ENCODE measurements at places on chromosomes 7 and 10.
A peak's percentile ranks its signal among the peaks of the same experiment; 100 is the strongest.

DNA sequence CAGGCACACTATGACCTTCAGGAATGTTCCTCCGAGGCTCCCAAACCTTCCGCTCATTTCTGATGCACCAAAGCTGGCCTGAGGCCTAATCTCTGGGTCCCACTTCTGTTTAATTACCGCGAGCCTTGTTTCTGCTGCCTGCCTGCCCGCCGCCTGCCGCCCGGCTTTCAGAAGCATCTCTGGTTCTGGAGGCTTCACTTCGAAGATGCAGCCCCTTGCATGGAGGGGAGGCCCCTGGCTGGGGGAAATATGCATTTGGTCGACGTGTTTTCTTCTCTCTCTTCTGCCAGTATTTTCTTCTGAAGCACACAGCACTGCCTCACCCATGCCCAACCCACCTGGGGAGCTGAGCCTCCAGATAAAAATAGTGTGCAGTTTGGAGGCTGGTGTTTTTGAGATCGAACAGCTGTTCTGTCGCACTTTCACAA is 166.9 kb downstream of the PAXIP1 start:
- no peak for DNase-seq

GRCh38 chr10:119723624-119724023 is 2.2 kb upstream of the INPP5F start:
- DNase-seq: no peak

DNA sequence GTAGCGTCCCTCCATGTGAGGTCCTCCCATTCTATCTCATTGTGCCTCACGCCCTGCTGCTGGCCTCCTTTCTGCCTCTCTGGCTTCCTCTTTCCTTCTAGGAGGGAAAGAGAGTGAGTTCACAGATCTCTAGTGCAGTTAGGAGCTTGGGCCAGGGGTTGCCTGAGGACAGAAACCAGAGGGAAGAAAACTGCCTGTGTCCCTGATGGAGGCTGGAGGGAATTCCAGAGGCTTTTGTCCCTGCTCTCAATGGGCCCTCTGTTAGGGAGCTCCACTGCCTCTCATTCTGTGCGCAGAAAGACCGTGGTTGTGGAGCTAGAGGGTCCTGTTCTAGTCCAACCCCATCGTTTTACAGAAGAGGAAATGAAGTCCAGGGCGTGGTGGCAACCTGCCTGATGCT is 4.6 kb downstream of the MARVELD1 start:
- no peak for DNase-seq

DNA sequence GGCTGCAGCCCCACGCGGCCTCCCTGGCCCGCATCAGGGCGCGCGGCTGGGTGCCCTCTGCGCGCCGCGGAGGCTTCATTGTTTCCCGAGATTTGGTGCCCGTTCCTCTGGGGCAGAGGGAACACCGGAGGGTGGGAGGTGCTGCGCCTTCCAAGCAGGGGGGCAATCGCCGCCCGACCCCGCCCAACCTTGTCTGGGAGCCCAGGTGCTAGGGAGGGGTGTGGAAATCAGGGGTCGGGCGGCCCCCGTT is 1.0 kb upstream of the NRP1 start:
- no peak for DNase-seq

DNA sequence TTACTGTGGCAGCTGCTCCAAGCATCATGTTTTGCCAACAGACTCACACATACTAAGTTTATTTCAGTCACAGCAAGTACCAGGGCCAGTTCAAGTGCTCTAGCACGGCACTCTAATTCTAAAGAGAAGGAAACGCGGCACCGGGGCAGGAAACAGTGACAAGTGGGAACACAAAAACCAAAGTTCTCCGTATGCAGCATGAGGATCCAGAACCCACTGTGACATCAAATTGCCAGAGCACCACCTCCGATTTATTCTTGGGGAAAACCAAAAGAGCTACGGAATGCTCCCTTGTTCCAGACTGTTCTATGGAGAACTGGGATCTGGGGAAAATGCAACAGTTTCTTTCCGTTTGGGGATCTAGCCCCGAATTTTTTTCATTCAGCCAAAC is 448 bp upstream of the PTER start:
- DNase-seq: peak; percentile 5

DNA sequence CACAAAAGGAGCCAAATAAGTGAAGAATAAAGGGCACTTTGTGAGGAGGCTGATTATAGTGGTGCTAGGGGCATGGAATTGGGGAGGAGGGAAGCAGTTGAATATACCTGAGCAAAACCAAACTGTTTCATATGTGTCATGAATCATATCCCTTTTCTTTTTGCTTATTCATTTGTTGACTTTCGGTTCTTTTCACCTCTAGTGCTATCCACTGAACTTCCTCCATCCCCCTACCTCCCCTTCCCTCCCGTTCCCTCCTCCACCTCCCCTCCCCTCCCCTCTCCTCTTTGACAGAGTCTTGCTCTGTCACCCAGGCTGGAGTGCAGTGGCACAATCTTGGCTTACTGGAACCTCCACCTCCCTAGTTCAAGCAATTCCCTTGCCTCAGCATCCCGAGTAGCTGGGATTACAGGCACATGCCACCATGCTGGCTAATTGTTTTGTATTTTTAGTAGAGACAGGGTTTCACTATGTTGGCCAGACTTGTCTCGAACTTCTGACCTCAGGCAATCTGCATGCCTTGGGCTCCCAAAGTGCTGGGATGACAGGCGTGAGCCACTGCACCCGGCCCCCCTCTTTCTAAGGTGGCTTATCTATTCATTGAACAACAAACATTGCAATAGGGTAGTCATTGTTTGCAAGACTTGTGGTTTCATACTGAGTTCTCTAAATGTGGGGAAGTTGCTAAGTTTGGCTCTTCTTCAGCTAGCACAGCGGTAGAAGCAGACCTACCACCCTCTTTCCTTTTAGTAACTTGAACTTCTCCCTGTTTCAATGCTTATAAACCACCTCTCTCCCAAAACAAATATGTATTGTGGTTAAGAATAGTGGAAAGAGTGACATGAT is 150.4 kb upstream of the PRPS1L1 start:
- DNase-seq: no peak

DNA sequence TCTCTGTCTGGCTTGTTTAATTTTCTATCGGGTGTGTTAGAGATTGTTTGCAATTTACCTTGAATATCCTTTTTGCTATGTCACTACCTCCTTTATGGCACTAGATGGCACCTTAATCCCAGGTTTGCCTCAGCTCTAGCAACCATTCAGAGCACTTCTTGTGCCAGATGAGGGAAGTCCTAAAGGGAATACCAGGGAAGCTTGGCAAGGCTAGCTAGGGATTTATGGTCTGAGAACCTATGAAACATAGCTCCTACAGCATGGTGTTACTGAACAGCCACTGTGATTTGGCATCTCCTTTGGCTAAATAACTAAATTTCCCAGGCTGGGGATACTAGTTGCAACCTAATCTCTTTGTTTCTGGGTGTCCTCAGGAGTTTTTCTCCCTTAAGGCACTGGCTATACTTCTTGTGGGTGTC is 69.0 kb upstream of the VOPP1 start:
- peak; percentile 31 for DNase-seq

DNA sequence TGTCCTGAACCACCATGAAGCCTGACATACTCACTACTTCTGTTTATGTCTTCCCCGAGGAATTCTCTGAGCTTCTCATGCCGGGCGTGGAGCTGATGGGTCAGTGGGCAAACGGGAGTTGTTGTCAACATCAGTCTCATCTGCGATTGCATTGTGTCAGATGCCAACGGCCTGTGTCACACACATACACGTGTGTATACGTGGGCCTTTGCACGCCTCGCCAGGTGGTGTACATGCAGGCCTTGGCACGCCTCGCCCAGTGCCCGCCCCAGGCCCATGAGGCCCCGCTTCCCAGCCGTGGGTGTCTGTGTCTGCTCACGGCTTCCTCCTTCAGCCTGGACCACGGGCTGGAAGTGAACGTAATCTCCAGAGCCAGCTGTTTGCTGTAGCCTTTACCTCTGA is 7.5 kb upstream of the CSGALNACT2 start:
- DNase-seq: no peak
